ENCODE measurements at places on chromosomes 1 and 21. TPM values are rescaled to one million over a fixed set of nuclear protein-coding genes. Genes with fewer than 3 reads are reported as not detected.

The PRRX1 gene
- total RNA-seq, result 0.65 TPM

DNA sequence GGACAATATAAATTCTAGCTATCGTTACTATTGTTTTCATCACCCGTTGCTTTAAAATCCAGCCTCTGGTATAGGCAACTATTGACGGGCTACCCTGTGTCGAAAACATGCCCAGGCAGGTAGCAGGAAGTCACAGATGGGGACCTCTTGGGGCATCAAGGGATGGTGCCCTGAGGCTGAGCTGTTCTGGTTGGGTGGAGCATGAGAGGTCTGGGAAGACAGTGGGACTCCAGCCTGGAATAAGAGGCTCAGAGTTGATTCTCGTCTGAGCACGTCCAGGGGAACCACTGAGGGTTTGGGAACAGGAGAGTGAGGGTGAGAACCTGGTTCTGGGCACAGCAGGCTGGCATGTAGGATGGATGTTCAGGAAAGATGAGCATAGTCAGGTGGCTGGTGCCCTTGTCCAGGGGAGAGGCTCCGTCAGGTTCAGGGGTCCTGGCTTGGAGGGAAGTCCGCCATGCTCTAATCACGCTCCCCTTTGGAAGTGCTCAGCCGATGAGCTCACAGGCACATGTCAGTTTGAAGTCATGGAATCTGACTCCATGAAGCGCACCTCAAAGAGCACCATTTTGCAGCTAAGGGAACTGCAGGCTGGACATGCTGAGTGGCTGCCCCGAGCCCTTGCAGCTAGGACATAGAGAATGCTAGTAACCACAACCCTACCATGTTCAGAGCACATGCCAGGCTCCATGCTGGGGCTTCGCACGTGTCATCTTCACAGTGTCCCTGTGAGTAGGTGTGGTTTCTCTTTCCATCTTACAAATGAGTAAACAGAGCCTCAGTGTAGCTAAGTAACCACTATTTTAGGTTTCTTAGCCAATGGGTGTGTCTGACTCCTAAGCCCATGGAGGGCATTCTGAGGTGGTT lies 21.0 kb downstream of the PCSK9 start:
- no peak for DNase-seq

- no peak for DNase-seq
These were observed 52.1 kb upstream of the CD5L start for GRCh38 chr1:157893686-157894085.

DNA sequence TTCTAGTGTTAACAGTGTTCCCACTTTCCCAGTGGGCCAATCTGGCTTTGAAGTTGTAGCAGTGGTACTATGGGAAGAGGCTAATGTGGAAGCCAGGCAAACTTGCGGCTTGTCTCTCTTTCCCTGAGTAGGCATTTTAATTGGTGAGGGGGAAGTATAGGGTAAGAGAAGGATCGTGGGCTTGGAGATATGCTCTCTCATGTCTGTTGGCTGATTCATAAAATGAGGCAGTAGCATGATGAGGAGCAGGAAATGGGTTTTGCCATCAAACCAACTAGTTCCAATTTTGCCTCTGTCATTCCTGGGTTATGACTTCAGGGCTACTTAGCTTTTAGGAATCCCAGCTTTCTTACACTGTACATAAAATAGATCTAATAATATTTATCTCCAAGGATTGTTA lies 12.1 kb downstream of the C8A start:
- no peak for DNase-seq

GRCh38 chr1:26017606-26018005 lies 4.0 kb upstream of the EXTL1 start:
- DNase-seq, result no peak

GRCh38 chr1:8004803-8005573 lies 21.1 kb downstream of the ERRFI1 start:
- peak; percentile 59 for DNase-seq

GRCh38 chr1:230948301-230948700 lies 30.4 kb downstream of the TTC13 start:
- DNase-seq, result no peak

The CHRM3 gene
- total RNA-seq, result 0.20 TPM
